Foreskin melanocyte (primary cell): ENCODE measurements at places on chromosomes 1 and 21.

DNA sequence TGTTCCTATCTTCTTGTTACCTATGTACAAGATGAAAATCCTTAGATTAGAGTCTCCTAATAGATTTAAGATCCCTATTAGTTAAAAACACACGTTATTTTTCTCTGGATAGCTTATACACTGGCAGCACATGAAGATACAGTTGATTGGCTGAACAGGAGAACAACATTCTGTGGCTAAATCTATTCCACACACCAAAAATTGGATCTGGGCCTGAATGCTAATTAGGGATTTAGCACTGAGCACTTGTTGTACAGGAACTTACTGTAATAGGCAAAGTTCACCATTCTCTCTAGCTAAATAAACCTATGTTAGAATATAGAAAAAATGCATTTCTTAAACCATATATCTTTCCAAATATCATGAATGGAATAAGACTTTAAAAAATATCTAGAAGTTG, 117.1 kb upstream of the PTGFR start:
- DNase-seq: no peak

- peak; percentile 32 for DNase-seq
These were observed 179.3 kb downstream of the SIPA1L2 start for GRCh38 chr1:232450615-232451014.

GRCh38 chr1:5594056-5594956, 397.9 kb downstream of the NPHP4 start:
- DNase-seq: no peak

DNA sequence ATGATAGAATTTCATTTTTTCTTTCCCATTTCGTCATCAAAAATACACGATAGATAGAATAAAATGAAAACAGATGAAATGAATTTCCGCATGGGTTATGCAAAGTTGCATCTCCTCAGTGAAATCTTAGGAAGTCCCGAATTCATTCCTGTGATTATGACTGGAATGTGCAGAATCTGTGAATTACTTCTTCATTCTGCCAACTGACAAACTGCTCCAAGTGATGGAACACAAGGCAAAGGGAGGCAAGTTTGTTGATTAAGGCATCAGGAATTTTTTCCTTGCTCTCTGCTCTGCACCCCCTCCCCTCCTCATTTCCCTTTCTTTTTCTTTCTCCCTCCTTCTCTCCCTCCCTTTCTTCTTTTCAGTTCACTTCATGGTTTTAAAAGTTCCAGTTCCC, 37.0 kb upstream of the ADGRL4 start:
- no peak for DNase-seq

- DNase-seq: no peak
These were observed 51.5 kb upstream of the LBR start for GRCh38 chr1:225479341-225479740.

- no peak for DNase-seq
These were observed 465.5 kb downstream of the MATN1 start for GRCh38 chr1:30257742-30258380.

DNA sequence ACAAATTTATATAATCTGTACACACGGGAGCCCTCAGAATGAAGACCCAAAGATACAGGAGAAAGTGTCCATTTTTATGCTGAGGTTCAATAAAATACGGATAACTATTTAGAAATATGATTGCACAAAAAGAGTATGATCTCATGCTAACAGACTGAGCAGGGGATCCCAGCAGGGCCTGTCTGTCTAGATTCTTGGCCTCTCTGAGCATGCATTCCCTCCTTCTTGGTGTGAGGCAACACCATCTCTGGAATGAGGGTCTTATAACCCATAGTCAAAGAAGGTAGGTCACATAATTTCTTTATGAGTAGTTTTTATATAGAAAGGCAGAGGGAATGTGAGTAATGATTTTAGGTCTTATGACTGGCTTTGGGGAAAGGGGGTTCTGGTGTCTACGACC, 5.4 kb downstream of the PRMT6 start:
- no peak for DNase-seq
